ENCODE measurements at places on chromosomes 3 and 15.

DNA sequence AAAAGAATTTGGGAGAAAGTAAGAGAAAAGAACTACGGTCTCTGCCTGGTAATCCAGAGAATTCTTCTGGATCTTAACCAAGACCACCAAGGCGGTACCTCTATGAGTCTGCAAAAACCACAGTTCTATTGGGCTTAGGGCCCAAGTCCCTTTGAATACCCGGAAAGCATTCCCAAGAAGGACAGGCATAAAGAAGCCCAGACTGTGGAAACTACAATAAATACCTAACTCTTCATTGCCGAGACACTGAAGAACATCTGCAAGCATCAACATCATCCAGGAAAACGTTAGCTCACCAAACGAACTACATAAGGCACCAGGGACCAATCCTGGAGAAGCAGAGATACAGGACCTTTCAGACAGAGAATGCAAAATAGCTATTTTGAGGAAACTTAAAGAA lies 162.3 kb upstream of the TMC3 start:
- no peak for DNase-seq

DNA sequence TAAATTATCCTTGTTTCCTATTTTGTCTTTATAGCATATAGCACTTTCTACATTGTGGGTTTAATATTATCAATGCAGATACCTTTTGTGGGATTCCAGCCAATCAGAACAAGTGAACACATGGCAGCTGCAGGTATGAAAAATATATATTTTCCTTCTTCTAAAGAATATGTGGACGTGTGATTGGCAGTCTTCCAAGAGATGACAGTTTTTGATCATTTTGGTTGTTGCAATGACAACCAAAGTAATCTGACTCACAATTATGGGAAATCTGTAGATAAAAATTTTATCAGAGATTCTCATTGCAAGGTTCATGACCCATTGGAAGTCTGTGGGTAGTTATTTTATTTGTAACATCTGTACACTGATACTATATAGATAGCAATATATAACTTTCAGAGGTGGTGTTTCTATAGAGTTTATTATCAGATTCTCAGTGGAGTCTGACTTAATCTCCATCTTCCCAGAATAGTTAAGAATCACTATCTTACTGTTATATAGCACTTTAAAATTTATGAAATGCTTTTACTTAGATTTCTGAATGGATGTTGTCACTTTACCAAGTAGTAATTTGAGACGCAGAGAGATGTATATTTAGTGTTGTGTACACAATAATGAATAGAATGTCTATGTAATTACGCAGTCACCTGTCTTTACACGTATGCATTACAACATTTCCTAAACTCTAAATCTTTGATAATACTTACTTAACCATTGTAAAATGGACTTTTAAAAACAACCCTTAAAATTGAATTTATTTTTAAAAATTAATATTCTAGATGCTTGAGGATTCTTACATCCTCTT lies 82.5 kb downstream of the STT3B start:
- no peak for DNase-seq

DNA sequence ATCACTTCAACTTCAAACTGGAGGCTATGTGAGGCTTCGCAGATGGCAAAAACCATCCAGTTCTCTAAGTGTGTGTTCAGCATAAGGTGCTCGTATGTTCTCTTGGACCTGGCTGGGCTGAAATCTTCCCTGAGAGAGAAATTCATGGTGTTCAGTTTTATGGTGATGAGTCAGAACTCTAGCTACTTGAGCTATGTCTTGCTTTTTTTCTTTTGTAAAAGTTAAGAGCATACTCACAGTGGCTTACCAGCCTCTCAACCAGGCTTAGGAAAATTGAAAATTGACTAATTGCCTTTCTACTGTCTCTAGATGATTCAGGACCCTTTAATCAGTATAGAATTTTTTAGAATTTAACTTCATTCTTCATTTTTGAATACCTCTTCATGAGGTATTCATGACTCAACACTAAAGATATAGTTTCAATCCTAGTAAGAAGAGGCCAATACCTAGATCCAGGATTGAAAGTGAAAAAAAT lies 617.5 kb downstream of the TBL1XR1 start:
- no peak for DNase-seq

DNA sequence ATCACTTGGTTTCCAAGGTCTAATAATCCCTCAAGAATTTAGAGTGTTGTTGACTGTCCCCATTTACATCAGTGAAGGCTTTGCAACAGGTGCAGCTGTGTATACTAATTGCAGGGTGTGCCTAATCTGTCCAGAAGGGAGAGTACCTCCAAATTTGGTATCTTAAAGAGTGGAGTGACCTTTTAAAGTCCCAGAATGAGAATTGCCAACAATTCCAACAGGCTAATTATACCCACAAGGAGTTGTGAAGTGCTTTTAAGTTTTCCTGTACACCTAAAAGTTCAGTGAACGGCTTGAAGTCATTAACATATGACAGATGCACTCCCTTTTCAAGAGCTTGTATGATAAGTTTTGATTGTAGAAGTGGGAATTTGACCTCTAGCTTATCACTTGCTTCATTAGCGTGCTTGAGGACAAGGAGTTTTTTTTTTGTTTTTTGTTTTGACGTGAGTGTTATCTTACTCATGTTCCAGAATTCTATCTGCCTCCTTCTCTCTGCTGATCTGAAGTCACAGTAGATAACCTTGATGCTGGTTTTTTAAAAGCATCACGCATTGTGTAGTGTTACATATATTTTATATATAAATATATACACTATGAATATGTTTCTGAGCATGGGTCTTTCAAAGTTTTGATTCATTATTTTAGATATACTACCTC lies 26.3 kb downstream of the CDIN1 start:
- DNase-seq = no peak

DNA sequence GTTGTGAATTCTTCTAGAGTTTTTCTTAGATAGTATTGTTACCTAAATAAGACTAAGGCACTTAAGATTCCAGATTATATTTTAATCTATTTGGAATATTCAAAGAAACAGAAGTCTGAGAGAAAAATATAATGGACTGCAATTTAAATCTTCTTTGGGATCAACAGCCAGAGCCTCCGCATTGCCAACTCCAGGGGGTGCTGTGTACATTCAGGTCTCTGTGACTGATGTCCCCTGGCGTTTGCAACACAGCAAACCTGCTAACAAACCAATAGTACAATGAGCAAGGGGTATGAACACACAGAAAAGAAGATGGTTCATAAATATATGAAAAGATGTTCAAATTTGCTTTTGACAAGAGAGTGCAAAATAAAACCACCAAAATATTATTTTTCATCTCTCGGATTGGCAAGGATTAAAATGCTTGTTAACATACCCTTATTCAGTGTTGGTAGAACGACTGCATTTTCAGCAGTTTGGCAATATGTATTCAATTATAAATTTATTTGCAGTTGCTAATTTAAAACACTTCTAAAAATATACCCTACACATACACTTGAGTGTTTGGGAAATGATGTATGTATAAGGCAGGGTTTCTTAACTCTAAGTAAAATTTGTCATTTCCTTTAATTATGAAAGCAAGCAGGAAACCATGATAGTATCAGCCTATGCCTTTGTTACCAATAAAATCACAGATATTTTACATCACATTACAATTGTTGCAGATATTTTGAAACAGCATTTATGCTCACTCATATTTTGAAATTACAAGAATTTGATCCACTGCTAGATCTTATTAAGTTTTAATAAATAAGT lies 16.1 kb upstream of the TM4SF1 start:
- DNase-seq = peak; percentile 71

DNA sequence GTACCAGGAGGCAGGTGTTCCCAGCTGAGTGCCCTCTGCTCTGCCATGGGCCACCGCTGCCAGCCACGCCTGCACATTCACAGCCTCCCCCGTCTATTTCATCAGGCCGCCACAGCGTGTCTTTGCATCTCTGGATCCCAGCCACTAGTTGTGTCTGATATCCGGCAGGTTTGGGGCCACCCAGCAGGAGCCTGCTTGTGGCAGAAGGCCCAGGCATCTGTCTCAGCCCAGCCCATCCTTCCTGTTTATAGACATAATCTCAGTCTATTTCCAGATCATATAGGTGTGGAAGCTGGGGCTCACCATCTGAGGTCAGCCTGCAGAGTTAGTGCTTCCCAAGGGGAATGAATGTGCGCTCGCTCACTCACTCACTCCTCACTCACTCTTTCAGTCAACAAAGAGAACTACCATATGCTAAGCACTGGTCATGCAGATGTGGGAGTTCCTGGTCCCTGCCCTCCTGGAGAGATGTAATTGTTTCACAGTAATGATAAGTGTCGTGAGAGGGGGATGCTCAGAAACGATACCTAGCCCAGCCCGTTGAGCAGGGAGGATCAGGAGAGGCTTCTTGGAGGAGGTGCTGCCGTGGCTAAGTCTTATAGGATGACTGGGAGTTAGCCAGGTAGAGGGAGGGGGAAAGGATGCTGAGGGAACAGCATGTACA lies 60.6 kb downstream of the FGD5 start:
- DNase-seq = peak; percentile 69

DNA sequence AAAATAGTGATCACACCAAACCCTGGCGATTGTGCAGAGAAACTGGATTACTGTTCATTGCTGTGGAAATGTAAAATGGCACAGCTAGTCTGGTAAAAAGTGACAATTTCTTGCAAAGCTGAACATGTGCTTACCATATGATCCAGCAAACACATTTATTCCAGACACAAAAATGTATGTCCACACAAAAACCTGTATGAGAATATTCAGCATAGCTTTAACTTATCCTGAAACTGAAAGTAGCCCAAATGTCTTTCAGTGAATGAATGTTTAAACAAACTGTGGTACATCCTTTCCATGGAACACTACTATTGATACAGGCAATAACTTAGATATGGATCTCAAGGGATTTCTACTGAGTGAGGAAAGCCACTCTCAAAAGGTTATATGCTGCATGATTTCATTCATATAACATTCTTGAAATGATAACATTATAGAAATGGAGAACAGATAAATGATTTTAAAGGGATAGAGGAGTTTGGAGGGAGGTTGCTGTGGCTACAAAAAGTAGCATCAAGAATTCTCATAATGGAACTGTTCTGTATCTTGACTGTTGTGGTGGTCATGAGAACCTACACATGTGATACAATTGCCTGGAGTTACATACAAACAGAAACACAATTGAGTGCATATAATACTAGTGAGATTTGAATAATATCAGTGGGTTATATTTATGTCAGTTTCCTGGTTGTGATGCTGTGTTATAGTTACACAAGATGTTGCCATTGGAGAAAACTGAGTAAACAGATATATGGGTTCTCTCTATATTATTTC lies 70.7 kb upstream of the DPH6 start:
- no peak for DNase-seq

GRCh38 chr3:98581474-98581873 lies 11.9 kb downstream of the CPOX start:
- no peak for DNase-seq

DNA sequence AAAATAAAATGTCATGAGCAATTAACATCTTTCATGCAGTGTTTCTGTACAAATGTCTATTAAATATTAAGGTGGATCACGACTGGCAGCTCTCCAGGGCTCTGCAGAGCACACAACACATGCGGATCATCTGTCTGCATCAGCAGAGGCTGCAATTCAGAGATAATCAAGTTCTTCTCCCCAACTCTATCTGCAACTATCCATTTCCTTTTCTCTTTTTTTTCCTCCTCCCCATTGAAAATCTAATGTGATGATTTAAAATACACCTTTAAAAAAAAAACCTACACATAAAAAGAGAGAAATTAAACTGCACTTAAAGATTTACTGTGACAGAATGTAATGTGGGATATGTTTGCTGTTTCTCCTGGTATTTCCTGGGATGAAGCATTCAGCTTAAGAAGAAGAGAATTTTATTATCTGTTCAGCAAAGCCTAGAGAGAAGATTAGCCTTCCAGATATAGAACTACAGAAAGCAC lies 352.6 kb upstream of the CCDC54 start:
- DNase-seq = no peak

DNA sequence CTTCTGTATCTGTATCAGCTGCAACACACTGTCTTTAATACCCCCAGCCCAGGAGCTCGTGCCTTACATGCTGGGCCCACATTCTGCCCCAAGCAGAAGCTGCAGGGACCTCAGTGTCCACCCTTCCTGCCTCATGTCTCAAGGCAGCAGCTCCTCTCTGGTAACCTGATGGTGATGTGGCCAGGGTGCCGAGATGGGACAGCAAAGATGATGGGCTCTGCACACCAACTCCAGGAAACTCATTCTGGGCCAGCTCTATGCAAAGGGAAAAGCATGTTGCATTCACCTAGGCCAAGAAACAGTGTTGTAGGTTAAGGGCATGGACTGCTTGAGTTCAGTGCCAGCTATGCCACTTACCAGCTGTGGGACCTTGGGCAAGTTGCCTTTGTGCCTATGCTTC lies 79.5 kb upstream of the PRR23C start:
- DNase-seq = no peak

- DNase-seq = no peak
Measured at GRCh38 chr3:71277341-71277740, 306.2 kb downstream of the FOXP1 start.

DNA sequence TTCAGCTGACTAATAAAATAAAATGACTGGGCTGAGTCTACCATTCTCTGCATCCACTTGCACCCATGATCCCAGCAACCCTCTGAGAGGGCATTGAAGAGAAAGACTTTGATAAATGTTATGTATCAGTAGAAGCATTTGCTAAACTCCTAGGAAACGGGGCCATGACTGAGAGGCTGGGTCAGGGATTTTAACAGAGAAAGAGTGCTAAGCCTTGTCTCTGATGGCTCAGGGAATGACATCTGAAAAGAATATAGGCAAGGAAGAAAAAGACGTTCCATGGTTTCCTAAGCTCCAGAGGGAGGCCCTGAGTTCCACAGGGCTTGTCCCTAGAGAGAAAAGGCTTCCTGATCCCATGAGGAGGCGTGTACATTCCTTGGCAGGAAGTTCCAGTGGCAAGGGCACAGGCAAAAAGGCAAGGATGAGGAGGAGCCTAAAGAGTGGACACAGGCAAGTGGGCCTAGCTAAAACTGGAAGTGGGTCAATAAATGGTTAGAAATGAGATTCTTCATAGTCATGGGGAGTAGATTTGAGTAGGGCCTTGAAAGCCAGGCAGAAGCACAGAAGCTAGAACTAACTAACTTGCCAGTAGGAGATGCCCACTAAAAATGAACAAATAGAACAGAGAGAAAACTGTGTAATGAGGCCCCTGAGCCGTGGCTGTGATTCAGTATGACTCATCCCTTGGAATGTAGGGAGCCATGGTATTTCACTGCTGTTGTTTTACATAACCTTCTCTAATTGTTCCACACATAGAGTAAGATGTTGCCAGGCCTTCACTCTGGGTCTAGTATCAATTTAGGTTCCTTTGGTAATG lies 44.9 kb upstream of the MANF start:
- peak; percentile 77 for DNase-seq

DNA sequence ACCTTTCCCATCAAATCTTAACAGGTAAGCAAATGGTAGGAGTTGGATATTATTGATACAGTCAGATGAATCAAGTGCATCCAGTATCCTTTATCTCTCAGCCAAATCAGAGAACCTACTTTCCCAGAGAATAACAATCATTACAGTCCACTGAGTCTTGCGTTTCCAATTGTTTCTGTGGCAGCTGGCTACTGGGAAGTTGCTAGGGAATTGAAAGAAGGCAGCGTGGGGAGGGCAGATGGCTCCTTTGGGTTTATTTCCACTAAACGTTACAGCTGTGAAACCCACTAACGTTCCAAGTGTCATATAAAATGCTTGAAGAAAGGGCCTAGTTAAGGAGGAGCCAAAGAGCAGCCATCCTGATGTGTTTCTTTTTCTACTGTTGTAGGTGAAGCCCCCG lies 78.4 kb downstream of the WDR72 start:
- no peak for DNase-seq

Data from A549 (cell line).